NCI-H345 (cell line): ENCODE measurements at places on chromosomes 6 and 20.

GRCh38 chr6:46796848-46797580 is 3.8 kb downstream of the MEP1A start:
- DNase-seq = no peak

DNA sequence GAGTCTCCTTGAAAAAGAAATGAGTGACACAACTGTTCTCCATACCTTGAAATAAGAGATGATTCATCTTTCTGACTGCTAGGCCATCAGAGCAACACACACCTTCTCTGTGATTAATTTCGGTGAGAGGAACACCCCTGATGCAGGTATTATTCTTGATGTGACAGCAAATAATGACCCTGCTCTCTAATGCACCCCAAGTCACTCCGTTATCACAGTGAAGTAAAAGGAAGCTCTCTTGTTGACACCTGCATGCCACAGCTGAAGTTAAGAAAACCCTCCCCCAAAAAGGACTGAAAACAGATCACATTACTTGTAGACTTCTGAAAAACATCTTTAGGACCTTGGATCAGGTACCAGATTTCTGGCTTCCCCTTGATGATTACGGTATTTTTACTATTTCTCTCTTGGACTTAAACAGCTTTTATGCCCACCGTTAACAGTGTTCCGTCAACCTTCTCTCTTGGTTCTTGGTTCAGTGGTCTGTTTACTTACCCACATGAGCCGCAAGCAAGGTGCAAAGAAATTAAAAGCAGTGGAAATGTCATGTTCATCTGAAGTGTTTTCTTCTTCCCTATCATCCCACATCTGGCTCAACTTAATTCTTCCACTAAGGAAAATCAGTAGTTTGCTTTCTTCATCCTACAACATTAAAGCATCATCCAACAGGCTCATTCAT is 249.7 kb downstream of the GMPR start:
- no peak for DNase-seq

GRCh38 chr20:53917145-53918019 is 153.0 kb downstream of the BCAS1 start:
- DNase-seq = no peak

GRCh38 chr20:19275038-19275629 is 62.7 kb downstream of the SLC24A3 start:
- DNase-seq = no peak

DNA sequence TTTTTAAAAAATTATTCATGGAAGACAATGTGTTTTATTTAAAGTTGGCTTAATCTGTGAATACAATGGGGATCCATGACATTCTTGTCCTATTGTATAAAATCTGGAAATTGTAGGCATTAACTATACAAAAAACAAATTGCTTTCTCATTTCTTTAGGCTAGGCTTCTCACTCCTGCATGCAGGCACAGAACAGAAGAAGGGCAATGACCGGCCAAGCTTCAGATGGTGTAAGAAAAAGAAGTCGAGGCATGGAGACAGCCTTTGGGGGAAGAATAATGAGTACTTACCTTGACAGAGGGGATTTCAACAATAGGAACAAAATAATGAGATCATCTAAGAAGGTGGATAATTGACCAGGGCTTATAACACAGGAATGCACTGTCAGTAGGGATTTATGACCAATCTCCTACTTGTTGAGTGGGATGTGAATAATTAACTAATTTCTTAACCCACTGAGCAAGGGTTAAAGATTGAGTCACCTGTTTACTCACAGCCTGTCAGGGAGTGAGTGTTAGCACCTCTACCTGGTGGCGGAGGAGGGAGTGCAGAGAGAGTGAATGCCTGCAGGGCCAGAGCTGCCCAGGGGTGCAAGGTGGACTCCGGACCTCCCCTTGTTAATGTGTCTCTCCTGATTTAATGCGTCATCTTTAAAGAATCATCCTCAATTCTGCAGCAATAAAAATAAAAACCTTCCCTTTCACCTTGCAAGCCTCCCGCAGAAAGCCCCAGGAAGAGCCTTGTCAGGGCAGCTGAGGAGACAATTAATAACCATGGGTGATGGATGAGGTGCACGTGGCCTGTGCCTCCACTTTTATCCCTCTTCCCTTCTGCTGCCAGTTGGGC is 3.9 kb downstream of the SLC22A2 start:
- DNase-seq = no peak

GRCh38 chr20:58667975-58668374 is 16.9 kb downstream of the STX16 start:
- no peak for DNase-seq
